ENCODE measurements at places on chromosomes 13 and 19.

- H3K4me3 ChIP-seq: no peak overlapping the region
- H3K27me3 ChIP-seq: no peaks in the 10 kb centered on the region
- DNase-seq: no peak
- H3K36me3 ChIP-seq: no peaks in the 10 kb centered on the region
Observed at GRCh38 chr13:109172136-109172535, 542.7 kb downstream of the MYO16 start.

- DNase-seq: peak; percentile 56
- peaks cover 9% of the 10 kb centered on the region for H3K4me1 ChIP-seq
- H3K27me3 ChIP-seq: peaks cover 23% of the 10 kb centered on the region
- no peak overlapping the region for H3K4me3 ChIP-seq
- peaks cover 8% of the 10 kb centered on the region for H3K36me3 ChIP-seq
- H3K27ac ChIP-seq: no peak overlapping the region
Observed at GRCh38 chr19:35555301-35556005, 8.0 kb downstream of the ATP4A start.

GRCh38 chr19:7934766-7935165 lies 8.7 kb downstream of the TIMM44 start:
- peaks cover 4% of the 10 kb centered on the region for H3K36me3 ChIP-seq
- H3K4me3 ChIP-seq: no peak overlapping the region
- peaks cover 48% of the 10 kb centered on the region for H3K4me1 ChIP-seq
- DNase-seq: no peak

- no peak overlapping the region for H3K27ac ChIP-seq
- no peak for DNase-seq
- H3K4me1 ChIP-seq: peaks cover 8% of the 10 kb centered on the region
- H3K4me3 ChIP-seq: no peak overlapping the region
Observed at GRCh38 chr19:44816301-44816700, 7.4 kb downstream of the BCAM start.
